ENCODE measurements at places on chromosomes 2 and 18.
A peak's percentile ranks its signal among the peaks of the same experiment; 100 is the strongest.

- no peak overlapping the region for H3K4me3 ChIP-seq
- no peaks in the 10 kb centered on the region for H3K4me1 ChIP-seq
- peaks cover 15% of the 10 kb centered on the region for H3K36me3 ChIP-seq
Measured at GRCh38 chr2:159366538-159366937, 80.0 kb upstream of the WDSUB1 start.

DNA sequence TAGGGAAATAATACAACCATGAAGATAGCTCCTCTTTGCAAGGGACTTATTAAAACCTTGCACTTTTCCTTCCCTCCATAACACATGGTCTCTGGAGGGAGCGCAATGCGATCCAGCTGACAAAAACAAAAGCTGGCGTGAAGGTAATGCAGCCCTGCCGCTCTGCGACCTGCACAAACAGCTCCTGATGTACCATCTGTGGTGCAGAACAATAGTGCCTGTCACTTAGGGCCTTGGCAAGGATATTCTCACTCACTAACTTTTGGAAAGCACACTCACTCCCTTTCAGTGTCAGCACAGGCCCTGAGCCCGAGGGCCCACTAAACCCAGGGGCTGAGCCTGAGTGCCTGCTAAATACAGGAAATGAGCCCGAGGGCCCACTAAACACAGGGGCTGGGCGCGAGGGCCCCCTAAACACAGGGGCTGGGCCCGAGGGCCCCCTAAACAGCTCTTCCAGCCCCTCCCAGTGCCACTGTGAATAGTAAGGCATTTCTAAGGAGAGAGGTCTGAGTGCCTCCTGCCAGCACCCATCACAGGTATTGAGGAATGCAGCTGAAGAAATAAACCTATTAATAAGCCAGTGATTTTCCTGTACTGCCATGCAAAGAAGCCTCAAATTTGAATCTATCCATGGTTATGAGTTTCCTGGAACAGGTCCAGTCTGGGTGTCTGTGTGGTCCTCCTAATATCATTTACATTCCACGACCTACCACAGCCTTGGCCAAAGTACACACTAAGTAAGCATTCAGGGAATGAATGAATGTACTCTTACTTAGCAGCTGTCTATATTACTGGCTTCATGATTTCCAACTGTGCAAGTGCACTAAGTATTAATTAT lies 9.3 kb downstream of the L3MBTL4 start:
- no peak overlapping the region for H3K4me3 ChIP-seq
- H3K36me3 ChIP-seq = no peaks in the 10 kb centered on the region
- H3K27me3 ChIP-seq = no peaks in the 10 kb centered on the region
- H3K4me1 ChIP-seq = peaks cover 16% of the 10 kb centered on the region

- no peak overlapping the region for H3K4me3 ChIP-seq
- no peak overlapping the region for H3K27ac ChIP-seq
- no peak for DNase-seq
- no peaks in the 10 kb centered on the region for H3K27me3 ChIP-seq
- H3K4me1 ChIP-seq = peaks cover 17% of the 10 kb centered on the region
- H3K36me3 ChIP-seq = no peaks in the 10 kb centered on the region
Measured at GRCh38 chr2:132633635-132634034, 36.4 kb downstream of the LYPD1 start.

DNA sequence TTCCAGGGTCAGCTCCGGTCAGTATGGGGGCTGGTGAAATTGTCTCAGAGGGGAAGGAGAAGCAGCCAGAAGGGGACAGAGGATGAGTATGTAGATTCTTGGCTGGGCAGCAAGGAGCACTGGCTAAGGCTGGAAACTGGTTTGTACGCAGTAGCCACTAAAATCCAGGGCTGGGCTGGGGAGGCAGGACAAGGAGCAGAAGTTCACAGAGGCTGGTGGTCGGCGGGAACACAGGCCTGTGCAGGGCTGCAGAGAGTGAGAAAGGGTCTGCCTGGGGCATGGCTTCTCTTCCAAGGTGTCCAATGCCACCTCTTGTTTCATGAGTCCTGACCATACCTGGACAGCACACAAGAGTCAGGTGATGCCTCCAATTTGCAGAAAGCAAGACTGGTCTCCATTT lies 94.4 kb upstream of the HDAC4 start:
- H3K4me3 ChIP-seq = no peak overlapping the region
- H3K36me3 ChIP-seq = no peaks in the 10 kb centered on the region
- H3K27ac ChIP-seq = no peak overlapping the region
- peaks cover 6% of the 10 kb centered on the region for H3K4me1 ChIP-seq
- H3K27me3 ChIP-seq = no peaks in the 10 kb centered on the region
- DNase-seq = no peak

- no peak overlapping the region for H3K4me3 ChIP-seq
- no peaks in the 10 kb centered on the region for H3K36me3 ChIP-seq
- H3K4me1 ChIP-seq = peaks cover 19% of the 10 kb centered on the region
- H3K27ac ChIP-seq = no peak overlapping the region
Measured at GRCh38 chr2:239292531-239292930, 108.3 kb downstream of the HDAC4 start.

DNA sequence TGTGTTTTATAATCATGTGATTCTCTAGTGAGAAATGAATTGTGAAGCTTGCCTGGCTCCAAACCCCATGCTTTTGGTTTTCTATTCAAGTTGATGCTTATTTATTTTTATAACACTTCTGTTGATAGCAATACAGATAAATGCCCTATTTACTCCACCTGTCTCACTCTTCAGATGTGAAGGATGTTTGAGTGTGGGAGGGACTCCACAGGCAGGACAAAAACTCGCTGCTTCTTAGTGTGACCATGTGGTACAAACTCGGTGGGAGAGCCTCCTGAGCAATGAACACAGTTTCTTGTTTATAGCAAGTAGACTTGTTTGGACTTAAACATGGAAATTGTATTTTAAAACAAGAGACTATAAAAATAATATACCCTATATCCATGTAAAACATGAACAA lies 219.7 kb downstream of the GULP1 start:
- peaks cover 8% of the 10 kb centered on the region for H3K4me1 ChIP-seq
- no peak overlapping the region for H3K4me3 ChIP-seq
- no peaks in the 10 kb centered on the region for H3K27me3 ChIP-seq
- DNase-seq = no peak
- no peak overlapping the region for H3K27ac ChIP-seq

GRCh38 chr2:41859615-41860514 lies 188.0 kb upstream of the PKDCC start:
- no peak overlapping the region for H3K4me3 ChIP-seq
- no peak overlapping the region for H3K27ac ChIP-seq
- H3K4me1 ChIP-seq = no peaks in the 10 kb centered on the region
- no peaks in the 10 kb centered on the region for H3K36me3 ChIP-seq

- no peak for DNase-seq
- H3K4me1 ChIP-seq = peaks cover 3% of the 10 kb centered on the region
- no peaks in the 10 kb centered on the region for H3K36me3 ChIP-seq
- H3K4me3 ChIP-seq = no peak overlapping the region
- no peak overlapping the region for H3K27ac ChIP-seq
Measured at GRCh38 chr2:7429733-7430132, 512.5 kb downstream of the RNF144A start.

- H3K27me3 ChIP-seq = no peaks in the 10 kb centered on the region
- DNase-seq = no peak
Measured at GRCh38 chr18:33733376-33733775, 155.4 kb downstream of the ASXL3 start.

DNA sequence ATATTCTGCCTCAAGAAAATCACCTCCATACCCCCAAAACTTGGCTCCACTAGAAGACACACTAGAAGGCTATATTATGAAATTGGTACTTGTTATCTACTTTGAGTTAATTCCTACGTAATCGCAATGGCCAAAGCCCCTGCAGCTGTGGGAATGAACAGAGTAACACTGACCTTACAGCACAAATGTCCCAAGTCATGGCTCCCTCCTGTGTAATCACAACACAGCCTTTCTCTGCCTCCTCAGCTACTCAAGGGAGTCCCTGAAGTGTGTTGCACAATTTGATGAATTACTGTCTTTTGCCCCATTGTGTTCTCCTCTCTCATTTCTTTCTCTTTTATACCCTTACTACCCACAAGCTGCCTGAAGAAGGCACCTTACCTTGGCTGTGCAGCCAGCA lies 375.2 kb downstream of the ARHGAP15 start:
- no peak overlapping the region for H3K27ac ChIP-seq
- H3K4me3 ChIP-seq = no peak overlapping the region

- no peak overlapping the region for H3K27ac ChIP-seq
- no peaks in the 10 kb centered on the region for H3K36me3 ChIP-seq
- peak; percentile 85 for DNase-seq
- no peaks in the 10 kb centered on the region for H3K4me1 ChIP-seq
Measured at GRCh38 chr2:174778085-174778981, 14.1 kb upstream of the CHRNA1 start.

DNA sequence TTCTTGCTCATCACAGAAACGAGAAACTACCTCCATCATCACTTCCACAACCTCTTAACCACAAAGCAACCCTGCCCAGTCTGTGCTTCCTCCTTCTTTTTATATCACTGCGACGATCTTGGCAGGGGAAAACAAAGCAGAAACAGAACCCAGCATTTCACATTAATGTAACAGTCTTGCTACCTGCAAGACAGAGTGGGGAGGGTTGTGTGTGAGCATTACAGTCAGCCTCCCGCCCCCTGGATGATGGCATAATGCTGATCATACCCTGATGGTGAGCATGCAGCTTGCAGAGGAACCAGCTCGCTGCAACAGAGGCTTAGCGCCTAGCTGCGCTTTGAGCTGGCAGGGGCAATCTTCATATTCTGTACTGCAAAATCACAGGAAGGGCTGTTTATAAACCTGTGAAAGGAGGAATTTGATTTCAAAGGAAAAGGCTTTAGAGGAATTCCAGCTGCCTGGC lies 376.1 kb downstream of the IRS1 start:
- H3K27ac ChIP-seq = no peak overlapping the region
- no peaks in the 10 kb centered on the region for H3K36me3 ChIP-seq
- H3K4me1 ChIP-seq = peaks cover 5% of the 10 kb centered on the region
- DNase-seq = no peak
- H3K27me3 ChIP-seq = no peaks in the 10 kb centered on the region

GRCh38 chr2:227500301-227500630 lies 28.3 kb downstream of the AGFG1 start:
- no peak overlapping the region for H3K4me3 ChIP-seq
- H3K4me1 ChIP-seq = peaks cover 3% of the 10 kb centered on the region
- DNase-seq = no peak
- no peaks in the 10 kb centered on the region for H3K36me3 ChIP-seq
- no peaks in the 10 kb centered on the region for H3K27me3 ChIP-seq

DNA sequence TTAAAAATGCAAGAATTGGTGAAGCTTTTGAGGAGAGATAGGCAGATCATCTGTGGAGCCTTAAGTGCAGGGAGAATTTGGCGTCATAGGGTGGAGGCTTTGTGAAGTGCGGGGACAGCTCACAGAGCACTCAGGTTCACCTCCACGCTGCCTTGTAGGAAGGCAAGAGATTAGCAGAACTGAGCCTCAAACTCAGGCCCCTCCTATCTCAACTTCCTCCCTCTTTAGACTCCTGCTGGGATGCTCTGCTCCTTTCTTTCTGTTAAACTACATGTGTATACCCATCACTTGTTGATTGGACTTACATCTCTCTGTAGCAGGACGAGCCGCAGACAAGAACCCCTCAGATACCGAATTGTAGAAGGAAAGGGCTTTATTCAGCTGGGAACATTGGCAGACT lies 422.2 kb downstream of the SETBP1 start:
- H3K4me1 ChIP-seq = no peaks in the 10 kb centered on the region
- no peaks in the 10 kb centered on the region for H3K36me3 ChIP-seq
- DNase-seq = no peak
- no peaks in the 10 kb centered on the region for H3K27me3 ChIP-seq
- no peak overlapping the region for H3K4me3 ChIP-seq
- H3K27ac ChIP-seq = no peak overlapping the region

DNA sequence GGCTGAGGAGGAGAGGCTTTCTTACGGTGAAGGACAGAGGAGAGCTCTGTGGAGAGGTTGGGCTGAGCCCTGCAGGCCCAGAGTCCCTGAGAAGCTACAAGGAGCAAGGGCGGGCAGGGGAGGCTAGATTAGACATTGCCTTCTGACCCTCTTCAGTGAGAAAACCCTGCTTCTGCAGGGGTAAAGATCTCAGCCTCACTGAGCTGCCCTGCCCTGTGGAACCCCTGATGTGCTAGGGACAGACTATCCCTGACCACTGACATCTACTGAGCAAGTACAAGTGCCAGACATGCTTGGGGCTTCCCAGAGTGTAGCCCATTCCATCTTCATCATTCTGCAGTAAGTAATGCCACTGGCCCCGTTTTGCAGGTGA lies 111.5 kb downstream of the CYP26B1 start:
- no peak overlapping the region for H3K4me3 ChIP-seq
- no peak overlapping the region for H3K27ac ChIP-seq
- H3K4me1 ChIP-seq = no peaks in the 10 kb centered on the region

GRCh38 chr2:64192125-64192479 lies 47.9 kb upstream of the PELI1 start:
- no peak overlapping the region for H3K27ac ChIP-seq
- H3K4me3 ChIP-seq = no peak overlapping the region

DNA sequence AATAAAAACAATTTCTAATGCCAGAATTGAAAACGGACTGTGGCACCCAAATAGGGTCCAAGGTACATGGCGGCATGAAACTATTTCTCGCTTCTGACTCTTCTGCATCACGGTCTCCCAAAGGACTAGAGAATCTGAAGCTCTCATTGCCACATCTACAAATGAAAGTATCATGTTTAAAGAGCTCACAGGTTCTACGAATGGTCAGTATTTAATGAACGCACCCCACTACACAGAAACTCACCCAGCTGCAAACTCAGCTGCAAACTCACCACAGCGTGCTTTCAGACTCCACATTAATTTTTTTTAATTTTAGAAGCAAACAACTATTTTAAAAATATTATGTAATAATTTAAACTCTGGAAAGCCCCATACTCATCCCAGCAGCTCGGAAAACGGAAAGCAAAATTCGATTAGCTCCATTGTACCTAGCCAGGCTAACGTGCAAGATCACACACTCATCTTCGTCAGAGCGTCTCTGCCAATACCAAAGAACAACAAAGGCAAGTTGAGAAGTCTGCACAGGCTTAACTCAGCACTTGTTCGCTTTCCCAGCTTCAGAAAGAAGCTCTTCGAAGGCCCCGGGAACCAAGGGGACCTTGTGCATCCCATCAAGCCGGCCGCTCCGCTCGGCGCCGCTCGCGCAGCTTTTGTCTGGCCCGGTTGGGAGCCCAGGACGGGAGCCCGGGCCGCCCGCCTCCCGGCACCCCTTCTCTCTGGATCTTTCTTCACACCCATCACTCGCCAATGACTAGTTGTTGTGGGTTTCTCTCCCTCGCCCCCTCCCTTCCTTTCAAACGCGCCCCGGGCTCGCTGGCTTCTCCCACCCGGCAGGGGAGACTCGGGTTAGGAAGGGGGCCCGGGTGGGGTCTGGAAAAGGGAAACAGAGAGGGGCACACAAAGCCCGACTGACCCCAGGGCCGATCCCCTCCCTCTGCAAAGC lies 785 bp downstream of the CLASP1 start:
- no peaks in the 10 kb centered on the region for H3K27me3 ChIP-seq
- no peaks in the 10 kb centered on the region for H3K36me3 ChIP-seq
- peak overlapping the region; percentile 71 for H3K4me3 ChIP-seq
- DNase-seq = peak; percentile 64
- H3K4me1 ChIP-seq = peaks cover 19% of the 10 kb centered on the region
- H3K27ac ChIP-seq = peak overlapping the region; percentile 98

DNA sequence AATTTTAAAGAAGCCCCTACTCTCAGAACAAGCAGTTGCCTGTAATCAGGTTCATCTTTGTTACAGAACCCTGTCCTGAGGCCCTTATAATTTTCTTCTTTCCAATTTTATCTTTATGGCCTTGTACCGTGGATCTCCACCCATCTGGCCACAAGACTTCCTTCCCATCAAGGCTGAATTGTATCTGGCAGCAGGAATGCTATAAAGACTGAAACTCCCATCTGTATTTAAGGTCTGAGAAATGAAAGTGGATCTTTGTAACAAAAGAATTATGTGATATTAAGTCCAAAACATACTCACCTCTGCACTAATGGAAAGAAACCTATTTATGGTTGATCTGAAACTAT lies 91.8 kb downstream of the METTL8 start:
- H3K27me3 ChIP-seq = no peaks in the 10 kb centered on the region
- H3K4me3 ChIP-seq = no peak overlapping the region

- no peaks in the 10 kb centered on the region for H3K4me1 ChIP-seq
- no peak overlapping the region for H3K4me3 ChIP-seq
- no peak overlapping the region for H3K27ac ChIP-seq
Measured at GRCh38 chr2:105674401-105674800, 70.3 kb upstream of the NCK2 start.

Measured in kidney (tissue), 22 donors.